ENCODE measurements at places on chromosomes 4 and X.

DNA sequence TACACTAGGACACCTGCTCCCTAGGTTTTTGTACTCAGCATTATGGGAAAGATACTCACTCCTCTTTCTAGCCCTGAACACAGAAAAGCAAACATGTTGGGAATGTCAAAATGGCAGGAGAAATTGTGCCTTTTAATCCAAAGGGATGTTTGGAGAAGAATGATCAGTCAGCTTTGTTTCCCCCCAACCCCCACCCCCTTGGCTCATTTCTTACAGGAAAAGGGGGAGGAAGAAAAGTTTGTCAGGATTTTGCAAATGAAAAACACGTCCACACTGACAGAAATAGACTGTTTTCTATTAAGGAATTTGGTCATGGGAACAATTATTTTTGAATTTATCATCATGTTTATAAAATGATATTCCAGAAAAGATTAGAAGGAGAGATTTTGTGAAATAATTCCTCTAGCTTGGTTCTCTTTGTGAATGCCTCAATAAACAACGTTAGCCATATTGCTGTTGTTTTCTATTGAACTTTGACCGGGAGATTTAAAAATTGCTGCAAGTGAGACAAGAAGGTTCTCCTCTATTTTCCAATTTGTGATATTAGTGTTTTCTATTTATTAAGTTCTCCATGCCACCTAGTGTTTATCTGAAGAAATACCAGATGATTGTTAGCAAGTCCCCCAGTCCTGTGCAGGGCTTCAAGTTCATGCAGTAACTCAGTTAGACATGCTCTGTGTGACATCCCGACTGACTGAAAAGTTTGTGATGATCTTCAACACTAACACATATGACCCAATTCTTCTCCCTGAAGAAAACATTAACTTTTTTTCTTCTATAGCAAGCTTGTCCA, 31.3 kb upstream of the TFDP3 start:
- DNase-seq: no peak

DNA sequence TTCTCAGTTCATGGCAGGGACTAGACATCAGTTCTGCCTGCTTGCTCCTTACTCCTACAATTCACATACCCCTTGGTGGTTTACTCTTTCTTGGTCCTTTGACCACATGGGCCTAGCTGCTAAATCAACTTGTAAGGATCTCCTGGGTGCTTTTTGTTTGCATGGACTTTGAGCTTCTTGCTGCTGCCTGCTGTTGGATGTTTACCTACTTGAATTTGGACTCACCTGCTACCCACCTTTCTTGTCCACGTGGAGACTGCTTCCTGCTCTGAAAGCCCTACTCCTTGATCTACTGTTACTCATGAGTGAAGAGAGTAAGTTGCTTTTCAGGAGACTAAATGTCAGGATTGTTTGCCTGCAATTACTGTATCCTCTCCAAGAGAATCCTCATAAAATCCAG, 15.2 kb upstream of the ARHGAP24 start:
- no peak for DNase-seq

DNA sequence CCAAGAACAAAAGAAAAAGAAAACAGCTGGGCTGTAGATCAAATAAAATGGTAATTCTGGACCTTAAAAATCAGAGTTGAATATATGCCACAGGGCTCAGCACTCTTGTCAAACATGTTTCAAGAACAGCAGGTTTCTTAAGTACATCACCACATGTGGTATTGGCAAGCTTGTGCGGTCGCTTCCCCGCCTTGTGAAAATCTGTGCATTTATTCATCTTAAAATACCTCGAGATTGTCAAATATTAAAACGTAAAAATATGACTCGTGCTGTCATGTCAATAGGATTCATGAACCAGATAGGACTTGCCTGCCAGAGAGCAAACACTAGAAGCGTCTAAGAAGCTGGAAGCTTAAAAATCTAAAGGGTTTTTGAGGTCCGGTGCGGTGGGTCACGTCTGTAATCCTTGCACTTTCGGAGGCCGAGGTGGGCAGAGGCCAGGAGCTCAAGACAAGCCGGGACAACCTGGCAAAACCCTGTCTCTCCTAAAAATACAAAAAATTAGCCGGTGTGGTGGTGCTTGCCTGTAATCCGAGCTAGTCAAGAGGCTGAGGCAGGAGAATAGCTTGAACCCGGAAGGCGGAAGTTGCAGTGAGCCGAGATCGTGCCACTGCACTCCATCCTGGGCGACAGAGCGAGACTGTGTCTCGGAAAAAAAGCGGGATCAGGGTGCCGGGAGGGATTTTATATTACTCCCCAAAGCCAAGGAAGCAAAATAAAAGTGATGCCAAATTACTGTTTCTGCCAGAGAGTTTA, 40.2 kb upstream of the TMEM154 start:
- no peak for DNase-seq

DNA sequence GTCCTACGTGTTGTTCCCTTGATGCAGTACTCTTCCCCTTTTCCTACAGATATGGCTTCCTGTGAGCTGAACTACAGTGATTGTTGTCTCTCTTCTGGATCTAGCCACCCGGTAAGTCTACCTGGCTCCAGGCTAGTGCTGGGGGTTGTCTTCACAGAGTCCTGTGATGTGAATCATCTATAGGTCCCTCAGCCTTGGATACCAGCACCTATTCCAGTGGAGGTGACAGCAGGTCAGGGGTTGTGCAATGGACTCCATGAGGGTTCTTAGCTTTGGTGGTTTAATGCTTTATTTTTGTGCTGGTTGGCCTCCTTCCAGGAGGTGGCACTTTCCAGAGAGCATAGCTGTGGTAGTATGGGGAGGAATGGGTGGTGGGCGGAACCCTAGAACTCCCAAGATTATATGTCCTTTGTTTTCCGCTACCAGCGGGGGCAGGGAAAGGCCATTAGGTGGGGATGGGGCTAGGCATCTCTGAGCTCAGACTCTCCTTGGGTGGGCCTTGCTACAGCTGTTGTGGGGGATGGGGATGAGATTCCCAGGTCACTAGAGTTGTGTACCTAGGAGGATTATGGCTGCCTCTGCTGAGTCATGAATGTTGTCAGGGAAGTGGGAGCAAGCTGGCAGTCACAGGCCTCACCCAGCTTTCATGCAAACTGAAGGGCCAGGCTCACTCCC, 121.4 kb upstream of the ANKRD50 start:
- DNase-seq: no peak

DNA sequence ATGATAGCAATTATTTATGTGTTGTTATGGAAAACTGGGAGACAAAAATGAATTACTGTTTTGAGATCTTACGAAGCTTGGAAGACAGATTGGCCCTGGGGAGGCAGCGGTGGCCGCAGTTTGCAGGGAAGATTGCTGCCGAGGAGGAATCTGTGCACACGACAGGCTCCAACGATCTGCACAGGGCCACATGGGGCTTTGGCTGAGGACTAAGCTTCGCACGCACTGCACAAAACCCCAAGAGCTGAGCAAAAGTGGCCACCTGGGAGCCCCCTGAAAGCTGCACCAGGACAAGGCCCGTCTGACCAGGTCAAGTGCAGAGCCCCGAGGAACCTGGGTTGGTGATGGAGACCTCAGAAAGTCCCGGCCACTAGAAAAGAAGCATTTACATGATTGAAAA, 5.2 kb upstream of the PDE6B start:
- DNase-seq: no peak

DNA sequence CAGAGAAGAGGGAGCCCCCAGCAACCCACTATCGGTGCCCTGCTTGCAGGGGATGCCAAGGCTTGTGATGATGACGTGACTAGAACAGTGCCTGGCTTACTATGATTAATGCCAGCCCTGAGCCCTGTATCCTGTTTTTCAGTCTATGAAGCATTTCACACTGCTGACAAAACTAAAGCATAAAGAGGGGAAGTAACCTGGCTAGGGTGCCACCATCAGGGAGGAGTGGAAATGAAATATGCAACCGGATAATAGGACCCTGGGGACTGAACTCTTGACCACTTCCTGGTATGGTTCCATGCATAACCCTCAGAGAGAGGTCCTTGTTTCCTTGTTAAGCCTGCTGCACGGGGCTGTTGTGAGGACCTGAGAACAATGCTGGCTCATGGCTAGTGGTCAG, 50.3 kb downstream of the MED28 start:
- DNase-seq: no peak

- DNase-seq: no peak
Measured at GRCh38 chr4:14308229-14308651, 680.7 kb upstream of the BOD1L1 start.

GRCh38 chrX:130179579-130180215, 7.9 kb downstream of the RAB33A start:
- no peak for DNase-seq

- DNase-seq: no peak
Measured at GRCh38 chrX:18951032-18951431, 32.9 kb downstream of the PHKA2 start.

DNA sequence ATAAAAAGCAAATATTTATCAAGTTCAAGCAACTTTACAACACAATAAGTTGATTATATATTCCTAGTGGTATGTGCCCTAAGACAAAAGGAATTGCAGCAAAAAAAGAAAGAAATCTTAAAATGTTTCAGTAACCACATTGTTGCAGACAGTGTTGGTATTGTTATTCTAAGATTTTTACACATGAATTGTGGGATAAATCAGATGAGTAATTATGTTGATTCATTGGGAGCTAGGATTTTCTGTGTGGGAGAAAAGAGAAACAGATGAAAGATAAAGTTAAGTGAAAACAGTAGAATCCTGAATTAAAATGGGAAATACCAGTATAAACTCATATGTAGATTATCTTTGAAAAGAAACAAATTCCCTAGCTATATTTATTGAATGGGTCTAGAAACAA, 362.4 kb downstream of the PPP3CA start:
- DNase-seq: no peak

DNA sequence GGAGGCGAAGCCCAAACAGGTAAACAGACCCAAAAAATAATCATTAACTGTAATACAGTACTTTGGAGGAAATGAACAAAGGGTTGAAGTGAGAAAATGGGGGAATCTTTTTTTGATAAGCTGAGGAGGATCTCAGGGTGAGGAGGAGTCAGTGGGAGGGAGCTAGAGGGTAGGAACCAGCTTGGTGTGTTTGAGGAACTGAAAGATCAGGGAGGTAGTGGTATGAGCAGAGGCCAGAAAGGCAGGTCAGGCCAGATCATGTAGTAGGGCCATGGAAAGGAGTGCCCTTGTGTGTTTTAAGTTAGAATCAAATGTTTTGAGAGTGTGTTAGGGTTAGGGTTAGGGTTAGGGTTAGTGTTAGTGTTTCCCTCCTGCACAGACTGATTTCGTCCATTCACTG, 48.8 kb downstream of the PPP2R2C start:
- no peak for DNase-seq

GRCh38 chr4:162878096-162878495, 288.6 kb downstream of the NAF1 start:
- no peak for DNase-seq

GRCh38 chr4:105895583-105896460, 551 bp downstream of the NPNT start:
- no peak for DNase-seq

- no peak for DNase-seq
Measured at GRCh38 chr4:137678796-137679195, 146.5 kb upstream of the PCDH18 start.

DNA sequence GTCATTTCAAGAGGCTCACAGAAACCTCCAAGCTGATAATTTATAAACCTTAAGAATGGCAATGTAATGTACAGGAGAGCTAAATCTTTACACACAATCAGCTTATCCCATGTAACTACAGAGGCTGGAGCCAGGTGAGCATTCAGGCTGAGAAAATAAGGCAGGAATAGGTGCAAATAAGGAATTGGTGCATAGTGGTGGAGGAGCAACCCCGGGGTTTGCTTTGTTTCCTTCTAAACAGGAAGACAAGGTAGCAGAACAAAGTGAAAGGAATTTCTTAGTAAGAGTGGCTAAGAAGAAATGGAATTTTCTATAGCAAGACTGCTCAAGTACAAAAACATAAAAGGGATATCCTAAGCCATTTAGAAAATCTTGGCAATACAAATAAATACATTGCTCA, 82.4 kb downstream of the NR3C2 start:
- no peak for DNase-seq

- DNase-seq: peak; percentile 85
Measured at GRCh38 chrX:47581731-47582647, at the start of gene TIMP1. TIMP1 (plus strand) TSS chrX:47582436; CDS start chrX:47583416, 980 bp downstream.

GRCh38 chr4:101366331-101366730, 19.0 kb upstream of the PPP3CA start:
- DNase-seq: no peak

GRCh38 chr4:112296949-112297880, at the start of gene ALPK1:
ALPK1 (plus strand) TSS chr4:112297369.
- DNase-seq: peak; percentile 54

GRCh38 chr4:110165382-110166286, 32.8 kb downstream of the ELOVL6 start:
- peak; percentile 66 for DNase-seq

DNA sequence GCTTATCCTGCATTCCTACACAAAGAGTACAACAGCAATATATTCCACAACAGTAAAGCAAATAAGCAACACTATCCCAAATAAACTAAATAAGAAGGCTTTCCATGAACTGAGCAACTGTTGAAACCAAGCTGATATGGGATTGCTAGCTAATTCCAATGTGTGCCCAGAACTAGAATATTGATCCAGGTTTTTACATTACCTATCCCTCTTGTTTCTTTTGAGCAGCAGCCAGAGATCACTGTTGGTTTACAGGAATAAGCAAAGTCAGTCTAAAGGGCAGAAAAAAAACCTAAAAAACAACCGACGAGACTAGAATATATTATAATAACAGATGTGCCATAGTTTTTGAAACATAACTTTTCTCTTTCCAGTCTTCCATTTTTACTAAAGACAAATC, 22.4 kb upstream of the ADH4 start:
- no peak for DNase-seq

DNA sequence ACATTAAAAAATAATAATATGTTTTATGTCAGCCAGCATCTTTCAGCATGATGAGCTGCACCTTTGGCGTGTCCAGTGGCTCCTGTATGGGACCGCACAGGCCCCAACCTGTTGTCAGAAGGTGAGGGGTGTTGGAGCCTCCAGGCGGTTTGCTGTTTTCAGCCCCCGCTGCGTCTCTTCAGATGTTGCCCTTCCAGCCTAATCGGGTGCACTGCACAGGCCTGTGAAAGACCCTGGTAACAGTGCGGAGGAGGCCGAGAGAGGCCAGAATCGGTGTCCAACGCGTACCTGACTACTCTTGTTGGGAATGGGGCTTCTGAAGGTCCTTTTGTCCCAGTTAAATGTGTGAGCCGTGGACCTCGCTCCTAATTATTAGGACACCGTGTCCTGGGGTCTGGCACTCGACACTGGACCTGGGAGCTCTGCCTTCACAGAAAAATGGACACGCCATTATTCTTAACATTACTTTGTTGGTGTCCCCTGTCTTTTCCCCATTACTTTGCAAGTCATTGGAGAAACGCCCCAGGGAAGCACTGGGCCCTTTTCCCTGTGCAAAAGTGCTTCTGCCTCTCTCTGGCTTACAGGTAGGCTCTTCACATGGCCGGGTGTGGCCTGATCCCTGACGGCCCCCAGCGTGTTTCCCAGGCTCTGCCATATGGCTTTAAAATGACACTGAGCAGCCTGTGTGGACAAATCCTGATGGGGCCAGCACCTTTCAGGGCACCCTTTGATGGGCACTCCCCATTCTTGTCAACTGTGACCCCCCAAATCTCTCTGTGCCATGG, 51.2 kb downstream of the TBC1D14 start:
- no peak for DNase-seq

- DNase-seq: no peak
Measured at GRCh38 chr4:25290490-25291067, 22.0 kb upstream of the ZCCHC4 start.

GRCh38 chrX:34144246-34144645, 12.1 kb upstream of the FAM47A start:
- DNase-seq: no peak

Data from CD4-positive, alpha-beta T cell treated with Interleukin-17A for 1 hour (primary cell).